ENCODE measurements at places on chromosomes 4 and X. TPM values are rescaled to one million over a fixed set of nuclear protein-coding genes. Genes with fewer than 3 reads are reported as not detected.

DNA sequence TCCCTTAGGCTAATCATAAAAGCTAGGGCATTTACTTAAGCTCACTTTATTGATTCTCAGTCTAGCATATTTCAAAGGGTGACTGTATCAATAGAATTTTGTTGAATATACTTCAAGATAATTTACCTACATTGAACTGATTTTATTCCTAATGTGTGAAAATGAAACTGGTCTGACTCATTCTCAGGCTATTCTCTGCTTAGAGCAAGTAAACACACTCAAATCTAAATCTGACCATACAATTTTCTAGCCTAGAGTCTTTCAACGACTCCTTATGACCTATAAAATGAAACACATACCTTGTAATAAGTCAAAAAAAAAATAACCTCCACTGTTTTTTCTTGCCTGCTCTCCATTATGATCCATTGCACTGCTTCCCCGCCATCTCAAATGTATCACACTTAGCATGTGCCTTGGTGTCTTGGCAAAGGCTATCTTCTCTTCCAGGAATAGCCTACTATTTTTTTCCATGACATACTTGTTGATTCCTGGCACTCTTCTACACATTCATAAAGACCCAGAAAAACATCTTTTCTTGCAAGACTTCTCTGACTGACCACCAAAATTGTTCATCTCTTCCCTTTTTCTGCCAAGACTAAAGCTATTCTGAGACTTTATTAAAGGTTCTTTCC, 965.1 kb upstream of the HS3ST1 start:
- no peak for DNase-seq

DNA sequence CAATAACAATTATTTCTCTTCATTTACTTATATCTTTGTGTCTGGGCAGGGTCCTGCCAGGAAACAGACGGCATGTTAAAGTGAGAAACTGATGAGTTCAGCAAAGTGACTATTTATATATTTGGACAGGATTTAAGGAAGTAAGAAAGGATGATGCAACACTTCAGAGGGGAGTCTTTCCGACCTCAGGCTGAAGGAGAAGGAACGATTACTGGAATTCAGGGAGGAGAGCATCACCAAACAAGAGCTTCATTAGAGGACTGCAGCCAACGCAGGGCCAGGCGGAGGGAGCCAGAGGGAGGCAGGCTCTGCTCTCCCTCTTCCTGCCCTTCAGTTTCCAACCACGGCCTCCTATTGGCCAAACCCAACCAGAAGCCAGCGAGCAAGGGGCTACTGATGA, 1.5 kb upstream of the TLR7 start:
- no peak for DNase-seq

DNA sequence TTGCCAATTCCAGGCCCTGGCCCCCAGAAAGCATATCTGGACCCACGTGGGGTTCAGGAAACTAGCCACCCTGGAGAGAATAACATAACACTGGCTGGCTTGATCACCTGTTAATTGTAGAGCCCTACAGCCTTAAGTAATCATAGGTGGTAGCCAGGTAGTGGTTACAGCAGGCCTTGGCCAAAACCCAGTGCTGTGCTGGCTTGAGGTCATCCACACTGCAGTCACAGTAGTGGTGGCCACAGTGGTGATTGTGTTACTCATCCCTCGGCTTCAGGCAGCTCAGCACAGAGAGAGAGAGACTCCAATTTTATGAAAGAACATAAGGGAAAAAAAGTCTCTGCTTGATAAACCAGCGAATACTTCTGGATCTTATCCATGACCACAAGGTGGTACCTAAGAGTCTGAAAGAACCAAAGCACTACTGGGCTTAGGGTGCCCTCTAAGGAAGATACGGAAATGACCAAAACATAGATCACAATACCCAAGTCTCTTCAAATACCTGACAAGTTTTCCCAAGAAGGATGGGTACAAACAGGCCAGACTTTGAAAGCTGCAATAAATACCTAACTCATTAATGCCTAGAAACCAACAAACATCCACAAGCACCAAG, 46.6 kb upstream of the CDX4 start:
- no peak for DNase-seq

GRCh38 chr4:53830511-53830910, 233.9 kb downstream of the CHIC2 start:
- no peak for DNase-seq

GRCh38 chr4:173074501-173074946, 94.1 kb upstream of the GALNT7 start:
- DNase-seq = peak; percentile 47

- DNase-seq = no peak
Observed at GRCh38 chr4:6918338-6918737, 8.7 kb downstream of the TBC1D14 start.

GRCh38 chrX:13082206-13083065, 38.0 kb upstream of the FAM9C start:
- no peak for DNase-seq

EREG gene
- 0.30 TPM for total RNA-seq

ASB5 gene
- 1.7 TPM for total RNA-seq

PLS3 gene
- 90.4 TPM for total RNA-seq

CABS1 gene
- not detected for total RNA-seq

LGI2 gene
- total RNA-seq = 19.7 TPM

SPATA4 gene
- total RNA-seq = 1.1 TPM

All from spinal cord (tissue), 10 donors.